SHP77 treated with DMSO at 0.1 percent for 48 hours (cell line): ENCODE measurements at places on chromosomes 7 and 10.

DNA sequence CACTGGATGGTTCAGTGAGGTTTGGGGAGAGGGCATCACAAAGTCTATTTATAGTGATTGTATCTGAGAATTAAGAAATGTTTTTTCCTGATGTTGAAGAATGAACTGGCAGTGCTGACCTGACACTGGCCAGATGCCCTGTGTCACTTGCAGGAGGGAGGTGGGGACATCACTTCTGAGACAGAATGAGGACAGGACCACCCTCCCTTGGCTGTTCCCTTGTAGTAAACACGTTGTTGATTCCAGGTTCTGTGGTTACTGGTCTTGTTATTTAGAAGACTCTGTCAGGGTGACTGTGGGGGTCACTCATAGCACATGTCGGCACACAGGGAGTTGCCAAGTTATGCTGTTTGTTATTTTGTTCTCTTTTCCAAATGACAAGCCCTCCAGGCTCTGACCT, 126.4 kb downstream of the ADCY1 start:
- no peak for DNase-seq

GRCh38 chr7:5452937-5453540, 29.4 kb upstream of the TNRC18 start:
- no peak for DNase-seq

GRCh38 chr10:104937567-104937966, 296.5 kb downstream of the SORCS3 start:
- no peak for DNase-seq

- DNase-seq, result no peak
Measured at GRCh38 chr10:98254234-98254974, 13.6 kb downstream of the LOXL4 start.

- no peak for DNase-seq
Measured at GRCh38 chr10:132667342-132668047, 118.5 kb downstream of the NKX6-2 start.

- no peak for DNase-seq
Measured at GRCh38 chr10:125201108-125201524, 40.8 kb upstream of the CTBP2 start.

- no peak for DNase-seq
Measured at GRCh38 chr10:121658611-121659010, 60.4 kb upstream of the FGFR2 start.

GRCh38 chr7:44327981-44328380, 2.6 kb upstream of the CAMK2B start:
- no peak for DNase-seq

- no peak for DNase-seq
Measured at GRCh38 chr10:46237815-46238510, 48.8 kb upstream of the ANTXRL start.
